ENCODE measurements at places on chromosomes 7 and 10. TPM values are rescaled to one million over a fixed set of nuclear protein-coding genes. Genes with fewer than 3 reads are reported as not detected.

Gene FAM25A
- total RNA-seq: not detected

Gene OPN4
- not detected for total RNA-seq

Gene DIP2C
- total RNA-seq: 23.1 TPM

Gene PRKAR2B
- 23.4 TPM for total RNA-seq

Measured in uterine smooth muscle cell (primary cell).